ENCODE measurements at places on chromosomes 2 and 18. TPM values are rescaled to one million over a fixed set of nuclear protein-coding genes. Genes with fewer than 3 reads are reported as not detected.

- DNase-seq = no peak
Observed at GRCh38 chr18:13696961-13697360, 29.4 kb downstream of the FAM210A start.

EGR4 gene
- polyA plus RNA-seq = not detected

EIPR1 gene
- polyA plus RNA-seq = 16.1 TPM

KLHL29 gene
- 6.9 TPM for polyA plus RNA-seq

CSRNP3 gene
- polyA plus RNA-seq = 12.2 TPM

All from muscle of arm (tissue), 14 donors.